ENCODE measurements at places on chromosomes 5 and 9.
A peak's percentile ranks its signal among the peaks of the same experiment; 100 is the strongest.

- DNase-seq = no peak
Observed at GRCh38 chr5:71860048-71860447, 141.0 kb downstream of the CARTPT start.

DNA sequence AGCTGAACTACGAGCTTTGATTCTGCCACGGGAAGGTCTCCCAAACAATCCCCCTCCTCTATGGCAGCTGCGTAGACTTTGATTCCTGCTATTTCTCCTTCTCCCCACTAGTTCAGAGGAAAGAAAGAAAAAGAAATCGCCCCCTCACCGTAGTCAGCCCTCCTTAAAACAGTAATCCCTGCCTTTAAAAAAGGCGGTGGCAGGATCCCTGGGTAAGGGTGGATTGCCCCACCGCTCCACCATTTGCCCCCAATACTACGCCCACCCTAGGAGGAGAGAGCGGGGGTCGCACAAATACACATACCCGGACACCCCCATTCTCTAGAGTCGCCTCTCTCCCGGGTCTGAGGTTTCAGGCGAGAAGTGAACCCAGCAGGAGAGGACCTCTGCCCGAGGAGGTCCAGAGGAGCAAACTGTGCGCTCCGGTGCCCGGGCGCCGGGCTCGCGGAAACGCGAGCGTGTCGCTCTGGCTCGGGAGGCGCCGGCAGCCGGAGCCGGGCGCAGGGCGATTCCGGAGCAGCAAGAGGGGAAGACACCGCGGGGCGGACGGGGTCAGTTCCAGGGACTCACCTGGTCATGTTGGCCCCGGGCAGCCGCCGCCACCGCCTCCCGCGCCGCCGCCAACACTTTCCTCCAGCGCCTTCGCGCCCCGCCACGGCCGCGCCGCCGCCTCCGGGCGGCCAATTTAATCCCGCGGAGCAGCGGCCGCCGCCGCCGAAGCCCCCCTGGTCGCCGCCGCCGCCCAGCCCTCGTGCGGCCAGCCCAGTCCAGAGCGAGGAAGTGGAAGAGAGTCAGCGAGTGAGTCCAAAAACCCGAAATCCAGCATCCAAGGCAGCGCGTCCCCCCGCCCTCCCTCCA, 1057.7 kb upstream of the DMAC1 start:
- DNase-seq = no peak

- peak; percentile 90 for DNase-seq
Observed at GRCh38 chr5:146203011-146203871, at the start of gene RBM27. RBM27 (plus strand) TSS chr5:146203605; CDS start chr5:146203766, 161 bp downstream.

DNA sequence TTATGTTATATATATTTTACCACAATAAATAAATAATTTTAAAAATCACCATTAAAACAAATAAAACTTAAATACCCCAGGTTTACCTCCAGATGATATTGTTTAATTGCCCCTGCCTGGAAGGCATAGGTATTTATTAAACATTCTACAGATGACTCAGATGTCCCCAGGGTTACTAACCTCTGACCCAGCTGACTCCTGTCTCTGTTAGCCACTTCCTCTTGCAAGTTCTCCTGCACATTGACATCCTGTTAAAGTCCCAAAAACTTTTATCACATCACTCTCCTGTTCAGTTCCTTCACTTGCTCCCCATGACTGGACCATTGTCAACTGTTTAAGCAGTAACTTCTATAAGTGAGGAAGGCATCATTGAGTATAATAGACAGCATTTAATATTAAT, 37.0 kb upstream of the RAB3C start:
- no peak for DNase-seq

DNA sequence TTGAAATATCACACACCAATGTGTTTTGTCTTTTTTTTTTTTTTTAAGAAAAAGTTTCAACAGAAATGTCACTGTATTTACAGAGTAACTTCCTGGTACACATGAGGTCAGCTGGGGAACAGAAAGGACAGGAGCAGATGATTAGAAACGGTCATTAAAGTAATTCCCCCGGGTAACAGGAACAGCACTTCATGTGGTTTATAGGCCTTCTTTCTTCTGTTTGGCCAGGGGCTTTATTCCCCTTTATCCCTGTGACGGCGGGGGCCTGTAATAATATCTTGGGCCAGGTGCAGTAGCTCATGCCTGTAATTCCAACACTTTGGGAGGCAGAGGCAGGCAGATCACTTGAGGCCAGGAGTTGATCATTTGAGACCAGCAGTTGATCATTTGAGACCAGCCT, 30.5 kb upstream of the MSH3 start:
- no peak for DNase-seq

DNA sequence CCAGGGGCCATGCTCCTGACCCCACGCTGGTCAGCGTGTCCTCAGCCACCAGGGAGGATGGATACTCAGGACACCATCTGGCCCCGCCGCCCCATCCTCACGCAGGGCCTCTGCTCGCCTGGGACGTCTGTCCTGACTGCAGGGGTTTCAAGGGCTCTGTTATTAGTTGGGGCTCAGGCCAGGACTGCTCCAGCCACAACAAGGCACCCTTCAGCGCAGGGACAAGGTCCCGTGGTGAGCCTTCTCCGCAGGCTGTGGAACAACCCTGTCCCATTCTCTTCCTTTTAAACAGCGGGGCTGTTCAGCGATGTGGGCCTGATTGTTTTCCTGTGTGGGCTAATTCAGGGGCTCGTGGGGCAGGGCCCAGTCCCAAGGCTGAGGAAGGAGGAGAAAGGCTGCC, 61.6 kb downstream of the SEMA4D start:
- no peak for DNase-seq
